ENCODE measurements at places on chromosomes 1 and 21. TPM values are rescaled to one million over a fixed set of nuclear protein-coding genes. Genes with fewer than 3 reads are reported as not detected.

Gene MRAP
- 1.2 TPM for total RNA-seq

Gene FCRL1
- not detected for total RNA-seq

Gene NBPF6
- not detected for total RNA-seq

Gene CNR2
- total RNA-seq, result not detected

Gene RORC
- 2.5 TPM for total RNA-seq

Gene CAPN8
- total RNA-seq, result 0.20 TPM

Gene CAPZB
- total RNA-seq, result 84.1 TPM

Gene TTC24
- 0.15 TPM for total RNA-seq

Gene MSTO1
- 25.3 TPM for total RNA-seq

Gene ZYG11A
- not detected for total RNA-seq

Gene HUNK
- 1.9 TPM for total RNA-seq

Gene C1orf210
- total RNA-seq, result 0.52 TPM

DNA sequence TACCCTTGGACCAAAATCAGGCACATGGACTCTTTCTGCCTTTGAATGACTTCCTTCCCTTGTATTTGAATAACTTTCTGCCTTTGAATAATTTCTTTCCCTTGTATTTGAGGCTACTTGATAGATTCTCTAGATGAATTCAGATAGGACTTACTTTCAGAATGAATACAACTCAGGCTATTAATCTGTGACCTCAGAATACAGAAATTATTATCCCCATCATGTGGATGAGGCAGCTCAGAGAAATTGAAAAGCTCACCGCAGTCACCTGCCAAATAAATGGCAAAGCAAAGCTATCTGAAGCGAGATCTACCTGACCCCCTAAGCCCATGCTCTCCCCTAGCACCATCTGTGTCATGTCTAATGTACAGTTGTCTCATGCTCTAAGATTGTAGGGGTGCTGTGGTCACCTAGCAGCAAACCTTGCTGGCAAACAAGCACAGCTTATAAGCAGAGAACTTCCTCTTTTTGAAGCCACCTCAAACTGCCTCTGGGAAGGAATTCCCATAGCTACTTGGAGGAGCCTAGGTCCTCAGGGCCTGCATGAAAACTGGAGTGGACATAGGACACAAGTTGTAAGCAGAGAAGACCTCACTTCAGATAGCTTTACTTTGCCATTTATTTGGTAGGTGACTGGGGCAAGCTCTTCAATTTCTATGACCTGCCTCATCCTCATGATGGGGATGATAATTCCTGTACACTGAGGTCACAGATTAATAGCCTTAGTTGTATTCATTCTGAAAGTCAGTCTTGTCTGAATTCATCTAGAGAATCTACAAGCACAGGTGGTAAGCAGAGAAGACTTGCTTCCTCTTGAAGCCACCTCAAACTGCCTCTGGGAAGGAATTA, 66.1 kb downstream of the FASLG start:
- no peaks in the 10 kb centered on the region for H3K36me3 ChIP-seq
- no peaks in the 10 kb centered on the region for H3K4me1 ChIP-seq
- no peak overlapping the region for H3K27ac ChIP-seq
- H3K27me3 ChIP-seq, result no peaks in the 10 kb centered on the region
- DNase-seq, result no peak
- H3K4me3 ChIP-seq, result no peak overlapping the region

- DNase-seq, result no peak
- H3K27ac ChIP-seq, result no peak overlapping the region
- no peak overlapping the region for H3K4me3 ChIP-seq
- no peaks in the 10 kb centered on the region for H3K27me3 ChIP-seq
Measured at GRCh38 chr21:36804874-36805611, 106.1 kb downstream of the SIM2 start.

DNA sequence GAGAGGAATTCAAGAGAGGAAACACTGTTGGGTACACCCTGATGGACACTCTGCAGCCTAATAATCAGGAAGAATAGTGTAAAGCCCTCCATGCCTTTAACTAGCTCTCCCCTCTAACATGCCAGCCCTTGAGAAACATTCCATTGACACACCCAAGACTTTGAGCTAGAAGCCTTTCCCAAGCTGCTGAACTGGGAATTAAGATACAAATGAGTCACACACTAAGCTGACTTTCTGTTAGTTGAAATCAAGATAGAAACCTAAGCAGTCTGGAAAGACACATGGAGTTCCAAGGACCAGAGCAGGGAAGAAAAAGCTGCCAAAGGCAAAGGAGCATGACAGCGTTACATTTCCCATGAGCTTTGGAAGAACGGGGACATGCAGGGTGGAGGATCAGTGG, 380.8 kb downstream of the NPHP4 start:
- H3K4me1 ChIP-seq, result no peaks in the 10 kb centered on the region
- no peak overlapping the region for H3K27ac ChIP-seq
- no peak for DNase-seq
- no peaks in the 10 kb centered on the region for H3K36me3 ChIP-seq

GRCh38 chr1:10734962-10735544, 61.4 kb downstream of the CASZ1 start:
- H3K27me3 ChIP-seq, result peaks cover 3% of the 10 kb centered on the region
- DNase-seq, result no peak
- no peak overlapping the region for H3K4me3 ChIP-seq
- no peaks in the 10 kb centered on the region for H3K36me3 ChIP-seq

GRCh38 chr1:81021134-81021533, 779.6 kb upstream of the ADGRL2 start:
- H3K27ac ChIP-seq, result no peak overlapping the region
- H3K36me3 ChIP-seq, result no peaks in the 10 kb centered on the region
- DNase-seq, result no peak

DNA sequence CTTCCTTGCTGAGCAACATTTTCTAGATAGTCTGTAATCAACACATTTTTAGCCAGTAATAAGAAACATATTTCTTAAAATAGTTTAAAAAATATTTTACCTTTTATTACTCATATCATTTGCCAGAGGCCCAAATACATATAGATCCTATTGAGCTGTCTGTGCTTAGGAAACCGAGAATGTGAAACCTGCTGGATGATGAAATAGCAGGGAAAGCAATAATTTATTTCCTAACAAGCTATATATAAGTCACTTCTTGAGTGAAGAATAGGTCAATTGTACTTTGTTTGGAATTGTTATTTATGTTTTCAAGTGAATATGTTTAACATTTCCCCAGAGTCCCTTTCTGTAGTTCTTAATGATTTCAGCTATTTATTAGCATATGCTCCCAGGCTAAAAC, 339.9 kb upstream of the TMPRSS15 start:
- H3K4me3 ChIP-seq, result no peak overlapping the region
- no peaks in the 10 kb centered on the region for H3K36me3 ChIP-seq
- no peak for DNase-seq
- H3K27ac ChIP-seq, result no peak overlapping the region

DNA sequence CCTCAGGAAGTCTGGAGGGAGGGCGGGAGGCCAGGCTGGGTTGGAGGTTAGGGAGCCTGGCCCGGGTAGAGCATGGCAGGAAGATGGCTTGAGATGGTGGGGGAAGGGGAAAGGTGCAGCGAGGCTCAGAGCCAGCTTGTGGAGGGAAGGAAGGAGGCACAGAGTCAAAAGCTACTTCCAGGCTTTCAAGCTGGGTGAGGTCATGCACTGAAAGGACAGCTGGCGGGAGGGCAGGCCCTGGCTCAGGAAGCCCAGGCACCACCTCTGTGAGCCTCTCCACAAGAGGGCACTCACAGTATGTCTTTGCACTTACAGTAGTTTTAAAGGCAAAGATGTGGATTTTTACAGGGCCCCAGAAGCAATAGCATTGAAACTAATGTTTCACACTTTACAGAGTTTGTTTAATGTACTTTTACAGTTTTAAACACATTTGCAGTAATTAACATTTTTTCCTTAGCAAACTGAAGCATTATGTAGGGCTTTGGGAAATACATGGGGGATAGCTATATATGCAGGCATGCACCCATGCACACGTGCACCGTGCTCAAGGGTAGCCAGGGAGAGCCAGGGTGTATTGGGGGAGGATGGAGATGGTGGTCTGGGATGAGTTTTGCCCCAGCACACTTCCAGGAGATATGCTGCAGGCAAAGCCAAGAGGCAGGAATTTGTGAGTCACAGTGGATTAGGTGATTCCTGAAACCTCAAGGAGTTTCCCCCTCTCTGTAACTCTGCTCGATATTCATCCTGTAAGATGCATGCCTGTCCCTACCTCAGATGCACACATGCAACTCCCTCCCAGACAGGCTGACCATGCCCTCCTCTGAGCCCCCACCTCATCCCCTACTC, 6.1 kb upstream of the ADAM15 start:
- peak; percentile 79 for DNase-seq
- H3K4me1 ChIP-seq, result peaks cover 69% of the 10 kb centered on the region
- peaks cover 7% of the 10 kb centered on the region for H3K27me3 ChIP-seq
- no peak overlapping the region for H3K27ac ChIP-seq
- H3K4me3 ChIP-seq, result no peak overlapping the region

GRCh38 chr1:204509186-204509635, 7.0 kb upstream of the MDM4 start:
- H3K4me3 ChIP-seq, result peak overlapping the region; percentile 18
- no peaks in the 10 kb centered on the region for H3K27me3 ChIP-seq
- no peak overlapping the region for H3K27ac ChIP-seq
- no peaks in the 10 kb centered on the region for H3K36me3 ChIP-seq

GRCh38 chr1:189859385-189859977, 618.2 kb downstream of the BRINP3 start:
- H3K27me3 ChIP-seq, result no peaks in the 10 kb centered on the region
- H3K27ac ChIP-seq, result no peak overlapping the region
- no peaks in the 10 kb centered on the region for H3K4me1 ChIP-seq
- no peaks in the 10 kb centered on the region for H3K36me3 ChIP-seq
- DNase-seq, result peak; percentile 17
- no peak overlapping the region for H3K4me3 ChIP-seq

- no peaks in the 10 kb centered on the region for H3K4me1 ChIP-seq
- no peaks in the 10 kb centered on the region for H3K27me3 ChIP-seq
- no peak overlapping the region for H3K27ac ChIP-seq
- H3K4me3 ChIP-seq, result no peak overlapping the region
Measured at GRCh38 chr21:25507522-25507921, 99.8 kb downstream of the MRPL39 start.

GRCh38 chr1:53277326-53277725, 39.0 kb upstream of the MAGOH start:
- peaks cover 24% of the 10 kb centered on the region for H3K36me3 ChIP-seq
- no peak overlapping the region for H3K27ac ChIP-seq
- DNase-seq, result no peak
- no peak overlapping the region for H3K4me3 ChIP-seq

DNA sequence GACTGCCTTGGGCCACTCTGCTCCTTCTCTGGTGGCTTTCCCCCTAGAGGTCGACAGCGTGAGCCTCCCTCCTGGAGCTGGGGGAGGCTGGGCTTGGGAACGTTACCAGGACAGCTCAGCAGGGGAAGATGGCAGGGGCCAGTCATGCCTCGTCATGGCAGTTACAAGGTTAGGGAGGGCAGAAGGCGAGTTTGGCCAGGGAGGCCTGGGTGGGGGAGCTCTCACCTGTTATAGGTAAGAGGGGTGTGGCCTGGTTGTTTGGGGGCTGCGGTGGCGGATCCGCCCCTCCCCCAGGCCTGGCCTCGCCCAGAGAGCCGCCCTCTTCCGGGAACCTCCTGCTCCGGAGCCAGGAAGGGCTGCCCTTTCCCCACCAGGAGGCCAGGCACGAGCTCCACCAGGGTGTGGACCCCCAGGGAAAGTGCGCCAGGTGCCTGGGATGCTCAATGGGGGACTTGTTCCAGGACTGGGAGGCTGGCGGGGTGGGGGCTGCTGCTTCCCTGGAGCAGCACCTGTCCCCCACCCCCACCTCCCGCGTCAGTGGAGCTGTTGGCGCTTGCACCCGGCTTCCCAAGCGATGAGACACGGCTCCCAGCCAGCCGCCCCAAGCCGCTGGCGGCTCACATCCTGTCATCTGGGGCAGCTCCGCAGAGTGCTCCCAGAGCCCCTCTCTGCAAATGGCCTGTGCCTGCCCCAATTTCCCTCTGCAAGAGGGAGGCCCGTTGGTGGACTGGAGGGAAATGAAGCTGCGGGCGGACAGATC, 23.6 kb upstream of the PKP1 start:
- DNase-seq, result no peak
- no peaks in the 10 kb centered on the region for H3K36me3 ChIP-seq
- H3K4me3 ChIP-seq, result no peak overlapping the region
- H3K27ac ChIP-seq, result no peak overlapping the region
- H3K4me1 ChIP-seq, result no peaks in the 10 kb centered on the region
- H3K27me3 ChIP-seq, result peaks cover 3% of the 10 kb centered on the region

GRCh38 chr1:154178013-154178412, 13.9 kb downstream of the TPM3 start:
- H3K27ac ChIP-seq, result no peak overlapping the region
- H3K4me3 ChIP-seq, result no peak overlapping the region
- peaks cover 10% of the 10 kb centered on the region for H3K36me3 ChIP-seq
- no peak for DNase-seq
- H3K4me1 ChIP-seq, result peaks cover 51% of the 10 kb centered on the region

- H3K36me3 ChIP-seq, result no peaks in the 10 kb centered on the region
- DNase-seq, result peak; percentile 60
- H3K4me1 ChIP-seq, result peaks cover 32% of the 10 kb centered on the region
- H3K27me3 ChIP-seq, result no peaks in the 10 kb centered on the region
- peak overlapping the region; percentile 66 for H3K27ac ChIP-seq
Measured at GRCh38 chr1:155226188-155226909, 17.9 kb downstream of the MTX1 start.

- DNase-seq, result no peak
- peaks cover 69% of the 10 kb centered on the region for H3K4me1 ChIP-seq
- peak overlapping the region; percentile 74 for H3K4me3 ChIP-seq
- H3K27me3 ChIP-seq, result no peaks in the 10 kb centered on the region
Measured at GRCh38 chr1:236524895-236525184, 1.1 kb downstream of the LGALS8 start.

DNA sequence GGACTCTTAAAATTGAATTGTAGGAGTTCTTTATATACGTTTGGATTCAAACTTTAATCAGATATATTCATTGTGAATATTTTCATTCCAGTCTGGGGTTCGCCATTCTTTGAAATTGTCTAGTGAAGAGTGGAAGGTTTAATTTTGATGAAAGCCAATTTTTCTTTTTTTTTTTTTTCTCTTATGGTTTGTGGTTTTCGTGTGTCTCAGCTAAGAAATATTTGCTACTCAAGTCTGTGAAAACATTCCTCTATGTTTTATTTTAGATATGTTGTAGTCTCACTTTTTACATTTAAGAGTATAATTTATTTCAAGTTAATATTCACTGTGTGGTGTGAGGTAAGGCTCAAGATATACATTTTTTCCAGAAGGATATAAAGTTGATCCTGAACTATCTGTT, 220.5 kb downstream of the KCNT2 start:
- H3K4me3 ChIP-seq, result no peak overlapping the region
- no peak for DNase-seq
- H3K36me3 ChIP-seq, result no peaks in the 10 kb centered on the region
- peaks cover 9% of the 10 kb centered on the region for H3K4me1 ChIP-seq
- no peaks in the 10 kb centered on the region for H3K27me3 ChIP-seq

GRCh38 chr1:221886743-221887414, 145.0 kb upstream of the DUSP10 start:
- no peaks in the 10 kb centered on the region for H3K4me1 ChIP-seq
- no peaks in the 10 kb centered on the region for H3K27me3 ChIP-seq
- no peak overlapping the region for H3K27ac ChIP-seq
- peak; percentile 33 for DNase-seq
- H3K36me3 ChIP-seq, result no peaks in the 10 kb centered on the region
